ENCODE measurements at places on chromosomes 1 and 21. TPM values are rescaled to one million over a fixed set of nuclear protein-coding genes. Genes with fewer than 3 reads are reported as not detected.
A peak's percentile ranks its signal among the peaks of the same experiment; 100 is the strongest.

The FCRLA gene
- total RNA-seq: not detected

The SPATA45 gene
- total RNA-seq: not detected

The ANKRD45 gene
- total RNA-seq: 0.24 TPM

The PIGR gene
- not detected for total RNA-seq

The BNIPL gene
- 0.55 TPM for total RNA-seq

The RAB25 gene
- not detected for total RNA-seq

The TEX38 gene
- not detected for total RNA-seq

The PKP1 gene
- total RNA-seq: not detected

The OR10Z1 gene
- total RNA-seq: not detected

The SLC1A7 gene
- total RNA-seq: not detected

The RGS13 gene
- total RNA-seq: not detected

The PUM1 gene
- 139 TPM for total RNA-seq

The IPO9 gene
- 65.0 TPM for total RNA-seq

DNA sequence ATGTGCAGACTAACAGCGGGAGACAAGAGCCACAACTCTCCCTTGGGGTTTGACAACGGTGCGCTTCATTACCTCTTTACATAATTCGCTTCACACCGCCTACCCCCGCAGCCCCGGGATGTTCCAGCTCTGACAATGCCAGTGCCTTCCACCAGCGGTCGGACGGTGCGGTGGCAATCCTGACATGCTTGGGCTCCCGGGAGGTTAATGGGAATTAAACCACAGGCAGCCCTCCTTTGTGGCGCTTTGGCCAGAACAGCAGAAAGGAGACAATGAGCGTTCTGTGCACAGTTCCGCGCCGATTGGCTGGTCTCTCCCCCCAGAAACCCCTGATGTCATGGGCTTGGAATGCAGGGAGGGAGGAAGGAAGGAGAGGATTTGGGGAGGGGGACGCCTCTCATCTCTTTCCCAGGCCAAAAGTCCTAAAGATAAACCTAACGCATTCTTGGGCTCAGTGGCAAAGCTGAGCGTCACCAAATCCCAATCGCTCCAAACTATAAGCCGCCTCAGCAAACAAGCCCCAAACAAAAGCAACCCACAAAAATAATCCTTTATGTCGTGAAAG lies 1.3 kb downstream of the CNN3 start:
- peak; percentile 87 for DNase-seq

- no peak for DNase-seq
Measured at GRCh38 chr1:53576381-53576801, 117.2 kb downstream of the DMRTB1 start.

DNA sequence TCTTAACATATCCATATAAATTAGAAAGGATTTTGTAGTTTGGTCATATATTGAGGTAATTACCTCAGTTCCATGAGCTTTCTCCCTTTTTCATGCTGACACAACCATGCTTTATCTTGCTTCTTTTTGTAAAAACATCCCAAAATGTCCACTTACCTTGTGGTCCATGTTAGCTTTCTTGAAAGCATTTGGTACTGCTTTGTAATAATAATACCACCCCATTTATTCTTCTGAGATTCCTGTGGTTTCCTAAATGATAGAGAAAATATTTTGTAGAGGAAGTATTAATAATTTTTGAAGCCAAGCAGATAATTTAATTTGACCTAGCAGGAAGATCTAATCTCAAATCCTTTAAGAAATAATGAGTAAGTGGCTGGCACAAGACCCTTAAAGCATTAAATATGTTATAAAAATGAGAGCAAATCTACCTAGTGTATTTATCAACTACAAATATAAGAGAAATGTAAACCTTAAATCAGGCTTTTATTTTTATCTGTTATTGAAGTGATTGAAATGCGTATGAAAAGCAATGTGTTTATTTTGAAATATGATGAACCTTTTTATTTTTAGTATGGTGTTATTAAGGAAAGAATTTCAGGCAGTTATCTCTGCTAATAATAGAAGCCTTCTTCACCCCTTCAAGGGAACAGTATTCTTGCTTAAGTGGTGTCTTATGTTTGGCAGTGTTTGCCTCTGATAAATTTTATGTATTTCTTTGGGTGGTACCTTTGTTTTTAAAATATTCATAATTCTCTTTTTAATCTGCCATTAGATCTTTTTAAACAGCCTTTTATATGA lies 9.2 kb downstream of the PRKAA2 start:
- DNase-seq: no peak

GRCh38 chr1:230251644-230252191 lies 174.4 kb downstream of the PGBD5 start:
- DNase-seq: peak; percentile 74

DNA sequence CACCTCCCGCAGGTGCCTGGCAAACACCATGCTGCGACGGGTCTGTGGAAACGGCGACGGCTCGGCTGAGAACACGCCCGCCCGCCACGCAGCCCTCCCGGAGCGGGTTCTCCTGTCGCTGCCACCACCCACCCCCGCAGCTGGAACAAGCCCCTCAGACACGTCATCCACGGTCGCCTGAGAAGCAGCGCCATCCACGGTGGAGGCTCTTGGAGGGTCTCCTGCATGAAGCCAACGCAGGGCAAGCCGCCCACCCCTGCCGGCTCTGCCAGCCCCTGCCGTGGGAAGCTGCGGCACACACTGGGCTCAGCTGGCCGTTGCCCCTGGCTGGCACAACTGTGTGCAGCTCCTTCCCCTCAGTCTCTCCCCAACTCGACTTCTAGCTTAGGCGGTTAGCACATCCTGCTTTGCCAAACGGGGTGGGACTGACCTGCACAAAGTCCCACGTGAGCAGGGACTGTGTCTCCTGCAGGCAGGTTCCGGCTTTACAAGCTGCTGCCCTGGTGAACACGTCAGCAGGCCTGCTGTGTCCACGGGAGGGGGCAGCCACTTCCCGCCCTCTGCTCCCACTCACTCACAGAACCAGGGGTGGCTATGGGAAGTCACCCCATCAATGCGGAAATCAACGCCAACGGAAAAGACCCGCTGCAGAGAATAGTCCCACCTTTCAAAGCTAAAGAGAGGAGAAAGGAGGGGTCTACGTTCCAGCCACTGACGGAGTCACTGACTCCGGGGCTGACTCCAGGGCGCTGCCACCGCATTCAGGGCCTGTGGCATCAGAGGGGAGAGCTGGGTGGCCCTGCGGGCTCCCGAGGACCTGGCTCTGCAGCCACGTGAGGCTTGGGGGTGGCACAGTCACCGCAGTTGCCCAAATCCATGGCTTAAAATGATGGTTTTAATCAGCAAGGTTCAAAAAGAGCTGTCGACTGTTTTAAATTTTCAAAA lies 10.3 kb downstream of the POFUT2 start:
- peak; percentile 83 for DNase-seq

GRCh38 chr1:8477166-8477982 lies 159.5 kb downstream of the SLC45A1 start:
- DNase-seq: peak; percentile 15

- no peak for DNase-seq
Measured at GRCh38 chr1:116902027-116902426, 7.7 kb upstream of the PTGFRN start.

DNA sequence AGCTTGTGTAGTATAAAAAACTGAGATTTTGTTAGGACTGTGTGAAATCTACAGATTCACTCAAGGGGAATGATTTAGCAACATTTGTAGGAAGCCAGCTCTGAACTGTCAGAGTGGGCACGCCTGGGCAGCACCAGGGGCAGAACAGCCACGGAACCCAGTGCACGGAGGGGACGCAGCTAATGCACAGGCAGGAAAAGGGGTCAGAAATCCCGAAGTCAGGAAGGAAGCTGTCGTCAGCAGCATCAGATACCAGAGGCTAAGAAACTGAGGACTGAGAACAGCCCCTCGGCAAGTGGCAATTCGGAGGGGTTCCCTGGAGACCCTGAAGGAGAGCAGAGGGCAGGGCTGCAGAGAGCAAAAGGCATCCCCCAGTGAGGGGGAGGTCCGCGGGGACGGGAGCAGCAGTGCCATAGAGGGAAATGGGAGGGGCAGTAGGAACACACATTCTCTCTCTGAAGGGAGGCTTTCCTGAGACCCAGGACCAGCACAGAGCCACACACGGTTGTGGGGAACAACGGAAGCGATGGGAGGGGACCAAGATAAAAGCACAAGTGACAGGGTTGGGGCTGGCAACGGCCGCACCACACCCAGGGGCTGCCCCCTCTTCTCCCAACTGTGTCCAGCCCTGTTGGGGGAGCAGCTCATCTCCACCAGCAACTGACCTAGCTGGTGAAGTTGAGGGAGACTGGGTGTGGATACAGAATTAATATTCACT lies 12.7 kb downstream of the UBE2J2 start:
- no peak for DNase-seq

DNA sequence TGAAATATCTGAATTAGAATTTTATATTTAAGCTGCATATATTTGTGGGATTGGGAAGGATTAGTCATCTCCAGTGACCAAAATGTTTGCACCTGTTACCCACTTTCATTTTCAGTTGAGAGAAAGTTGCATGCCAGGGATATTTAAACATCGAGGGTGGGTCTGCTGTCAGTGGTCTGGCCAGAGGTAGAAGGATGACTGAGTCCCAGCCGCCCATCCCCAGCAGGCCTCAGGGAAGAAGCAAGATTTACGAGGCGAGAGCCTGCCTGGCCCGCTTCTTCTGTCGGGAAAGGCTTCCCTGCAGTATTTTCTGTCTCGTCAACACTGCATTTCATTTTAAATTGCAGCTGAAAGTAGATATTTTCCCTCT lies 1.4 kb upstream of the MAN1C1 start:
- DNase-seq: peak; percentile 42

GRCh38 chr1:30353637-30354036 lies 369.7 kb downstream of the MATN1 start:
- no peak for DNase-seq

GRCh38 chr21:40151611-40152010 lies 284.4 kb downstream of the PCP4 start:
- peak; percentile 59 for DNase-seq

- no peak for DNase-seq
Measured at GRCh38 chr1:177772386-177772960, 197.4 kb downstream of the SEC16B start.

- DNase-seq: no peak
Measured at GRCh38 chr1:186829686-186830587, 1.2 kb downstream of the PLA2G4A start.

GRCh38 chr21:33434770-33435360 lies 31.7 kb downstream of the IFNGR2 start:
- no peak for DNase-seq

GRCh38 chr1:119114786-119115185 lies 25.7 kb downstream of the WARS2 start:
- no peak for DNase-seq

DNA sequence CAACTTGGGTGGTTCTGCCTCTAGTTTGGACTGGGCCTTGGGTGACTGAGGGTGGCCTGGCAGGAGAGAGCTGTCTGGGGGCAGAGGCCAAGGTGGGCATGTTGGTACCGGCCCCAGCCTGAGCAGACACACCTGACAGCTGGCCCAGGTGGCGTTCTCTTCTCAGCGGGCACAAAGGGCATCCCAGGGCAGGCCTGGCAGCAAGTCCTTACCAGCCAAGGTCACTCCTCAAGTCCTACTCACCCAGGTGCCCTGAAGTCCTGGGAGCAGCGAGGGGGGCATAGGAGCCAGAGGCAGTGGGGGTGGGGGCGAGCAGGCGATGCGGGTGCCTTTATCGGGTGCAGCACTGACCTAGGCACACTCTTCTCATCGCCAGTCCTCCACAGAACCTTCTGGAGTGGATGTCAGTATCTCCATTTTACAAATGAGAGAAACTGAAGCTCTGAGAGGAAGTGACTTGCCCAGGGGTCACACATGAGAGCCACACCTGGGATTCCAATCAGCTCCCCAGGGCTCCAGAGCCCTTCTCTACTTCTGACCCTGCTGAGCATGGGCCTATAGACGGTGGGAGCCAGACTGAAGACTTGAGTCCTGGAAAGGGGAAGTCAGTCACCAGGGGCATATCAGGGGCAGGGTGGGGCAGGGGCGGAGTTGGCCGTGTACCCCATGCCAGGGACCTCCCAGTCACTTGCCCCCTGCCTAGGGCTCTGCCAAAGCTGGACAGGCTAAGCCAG lies 587 bp upstream of the SLC25A34 start:
- DNase-seq: no peak

DNA sequence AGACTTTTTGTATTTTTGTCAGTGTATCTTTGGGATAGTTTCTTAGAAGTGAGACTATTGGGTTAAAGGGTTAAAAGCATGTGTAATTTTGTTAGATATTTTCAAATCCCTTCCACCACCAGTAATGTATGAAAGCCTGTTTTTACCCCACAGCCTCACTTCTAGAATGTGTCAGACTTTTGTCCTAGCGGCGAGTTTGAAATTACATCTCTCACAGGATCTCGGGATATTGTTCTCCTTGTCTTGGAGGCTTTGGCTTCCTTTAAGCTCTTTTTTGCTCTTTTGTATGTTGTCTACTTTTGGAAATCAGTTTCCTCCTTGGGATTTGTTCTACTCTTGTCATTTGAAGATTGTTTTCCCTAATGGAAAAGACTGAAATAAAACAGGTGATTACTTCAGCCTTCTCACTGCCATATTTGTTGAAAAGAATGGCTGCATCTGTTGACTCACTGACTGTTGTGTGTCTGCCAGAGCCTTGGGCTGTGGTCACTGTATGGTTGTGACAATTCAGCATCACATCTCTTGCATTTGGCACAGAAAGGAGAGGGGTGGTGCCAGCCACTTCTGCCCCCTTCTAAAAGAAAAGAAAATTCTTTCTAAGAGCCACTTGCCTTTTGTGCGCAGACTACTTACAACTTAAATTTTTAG lies 22.6 kb downstream of the ST3GAL3 start:
- DNase-seq: no peak

DNA sequence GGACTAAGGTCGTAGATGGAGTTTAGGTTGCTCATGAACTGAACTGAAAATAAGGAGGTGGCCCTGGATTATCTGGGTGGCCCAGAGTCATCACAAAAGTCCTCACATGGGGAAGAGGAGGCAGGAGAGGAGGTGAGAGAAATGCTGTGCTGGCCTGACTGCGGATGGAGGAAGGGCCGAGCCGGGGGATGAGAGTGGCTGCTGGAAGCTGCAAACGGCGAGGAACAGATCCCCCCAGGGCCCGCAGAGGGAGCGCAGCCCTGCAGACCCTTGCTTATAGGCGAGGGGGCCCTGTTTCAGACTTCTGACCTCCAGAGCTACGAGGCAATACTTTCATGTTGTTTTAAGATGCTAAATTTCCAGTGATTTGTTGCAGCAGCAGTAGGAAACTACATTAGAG lies 102.7 kb upstream of the C1orf174 start:
- DNase-seq: no peak

DNA sequence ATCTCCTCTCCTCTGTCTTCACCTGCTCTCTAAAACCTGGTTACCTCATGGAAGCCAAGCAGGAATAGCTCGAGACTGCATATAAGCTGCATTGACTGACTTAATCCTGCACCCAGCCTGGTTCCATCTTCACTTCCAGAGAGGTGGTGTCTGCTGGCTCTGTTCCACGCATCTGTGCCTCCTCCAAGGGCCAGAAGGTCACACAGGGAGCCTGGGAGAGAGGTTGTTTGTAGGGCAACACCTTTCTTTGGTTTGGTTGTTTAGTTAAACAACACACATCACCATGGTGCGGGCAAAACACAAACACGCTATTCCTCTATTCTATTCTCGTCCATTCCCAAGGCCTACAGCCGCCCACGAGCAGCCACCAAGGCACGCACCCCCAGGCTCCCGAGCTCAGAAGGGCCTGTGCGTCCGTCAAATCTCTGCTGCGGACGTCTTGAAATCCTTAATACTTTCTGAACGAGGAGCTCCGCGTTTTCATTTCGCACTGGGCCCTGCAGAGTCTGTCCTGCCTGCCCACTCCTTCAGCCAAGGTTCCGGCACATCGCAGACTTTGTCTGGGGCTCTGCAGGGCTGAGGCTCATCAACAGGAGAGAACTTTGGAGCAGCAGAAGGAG lies 116.2 kb downstream of the RIPK4 start:
- no peak for DNase-seq

GRCh38 chr1:3557366-3557765 lies 53.9 kb downstream of the MEGF6 start:
- DNase-seq: no peak

- DNase-seq: no peak
Measured at GRCh38 chr1:18546026-18546425, 65.3 kb downstream of the KLHDC7A start.
